ENCODE measurements at places on chromosomes 5 and 9. TPM values are rescaled to one million over a fixed set of nuclear protein-coding genes. Genes with fewer than 3 reads are reported as not detected.
A peak's percentile ranks its signal among the peaks of the same experiment; 100 is the strongest.

GRCh38 chr5:56094579-56095361, 100.0 kb upstream of the IL6ST start:
- no peak for DNase-seq

The NKD2 gene
- 13.4 TPM for total RNA-seq

The PCDHB2 gene
- total RNA-seq = 6.8 TPM

The KIF12 gene
- 3.8 TPM for total RNA-seq

DNA sequence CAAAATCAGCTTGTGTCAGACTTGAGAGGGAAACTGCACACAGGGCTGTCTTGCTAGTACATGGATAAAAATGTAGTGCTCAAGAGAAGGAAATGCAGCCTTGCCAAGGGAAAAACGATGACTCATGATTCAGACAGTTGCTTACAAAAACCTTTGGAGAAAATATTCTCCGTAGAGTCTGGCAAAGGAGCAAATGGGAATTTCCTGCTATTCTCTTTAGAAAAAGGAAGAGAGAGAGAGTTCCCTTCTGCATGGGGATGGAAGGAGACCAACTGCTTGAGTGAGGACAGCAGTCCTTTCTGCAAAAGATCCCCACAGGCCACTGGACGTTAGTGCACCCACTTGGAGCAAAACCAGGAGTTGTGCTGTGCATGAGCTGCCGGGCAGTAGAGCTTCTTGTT, 7.6 kb downstream of the IFNB1 start:
- no peak for DNase-seq

- DNase-seq = peak; percentile 54
Measured at GRCh38 chr5:172412724-172413286, 41.5 kb downstream of the SH3PXD2B start.

GRCh38 chr9:93952784-93953495, 2.2 kb downstream of the BARX1 start:
- DNase-seq = no peak

The MED22 gene
- total RNA-seq = 28.1 TPM

GRCh38 chr5:151905557-151905961, 19.1 kb downstream of the GLRA1 start:
- DNase-seq = no peak

The FOXD4L5 gene
- total RNA-seq = 2.3 TPM

GRCh38 chr5:16271851-16272250, 92.3 kb upstream of the MARCHF11 start:
- no peak for DNase-seq

DNA sequence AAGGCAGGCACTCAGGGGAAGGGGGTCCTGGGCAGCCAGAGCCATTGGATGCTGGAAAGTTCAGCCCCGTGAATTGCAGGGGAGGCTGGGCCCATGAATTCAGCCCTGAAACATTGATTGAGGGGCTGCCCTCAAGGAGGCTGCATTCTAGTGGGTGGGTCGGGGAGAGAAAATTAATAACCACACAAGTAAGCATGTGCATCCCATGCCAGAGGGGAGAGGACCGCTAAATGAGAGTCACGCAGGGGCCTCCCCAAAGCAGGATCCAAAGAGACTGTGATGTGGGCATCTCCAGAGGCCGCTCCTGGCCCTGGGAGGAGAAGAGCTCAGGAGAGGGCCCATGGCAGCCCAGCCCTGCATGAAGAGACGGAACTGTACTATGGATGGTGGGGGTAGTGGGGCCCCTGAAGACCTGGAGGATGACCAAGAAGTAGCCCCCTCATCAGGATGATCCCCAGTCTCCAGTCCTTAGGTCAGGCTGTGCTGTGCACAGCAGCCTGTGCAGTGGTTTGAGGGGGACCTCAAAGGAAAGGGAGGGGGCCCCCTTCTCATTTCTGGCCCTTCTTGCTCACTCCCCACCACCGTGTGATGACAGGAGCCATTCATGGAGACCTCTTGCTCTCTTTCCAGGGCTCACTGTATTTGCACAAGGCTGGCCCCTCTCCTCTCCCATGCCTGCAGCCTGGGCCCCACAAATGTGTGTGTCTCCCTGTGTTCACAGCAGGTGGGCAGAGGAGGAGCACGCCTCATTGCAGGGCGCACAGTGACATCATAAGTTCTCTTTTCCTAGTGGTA, 233.6 kb upstream of the IRX1 start:
- no peak for DNase-seq

DNA sequence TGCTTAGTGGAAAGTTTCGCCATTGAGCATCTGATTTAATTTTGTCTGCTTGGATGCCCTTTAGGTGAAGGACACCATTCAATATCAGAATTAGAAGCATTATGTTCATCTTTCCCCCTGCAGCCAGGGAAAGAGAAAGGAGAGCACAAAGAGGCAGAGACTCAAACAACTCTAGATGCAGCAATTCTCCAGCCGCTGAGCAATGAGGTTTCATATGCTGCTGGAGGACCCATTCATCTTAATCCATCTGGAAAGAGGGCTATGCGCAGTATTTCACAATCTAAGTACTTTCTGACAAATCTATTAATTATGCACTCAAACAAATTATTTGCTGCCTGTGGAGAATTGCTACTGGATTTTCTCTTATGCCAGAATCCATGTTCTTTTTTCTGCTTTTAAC, 527.0 kb upstream of the TUSC1 start:
- no peak for DNase-seq

The PCDHGA4 gene
- total RNA-seq = 7.9 TPM

DNA sequence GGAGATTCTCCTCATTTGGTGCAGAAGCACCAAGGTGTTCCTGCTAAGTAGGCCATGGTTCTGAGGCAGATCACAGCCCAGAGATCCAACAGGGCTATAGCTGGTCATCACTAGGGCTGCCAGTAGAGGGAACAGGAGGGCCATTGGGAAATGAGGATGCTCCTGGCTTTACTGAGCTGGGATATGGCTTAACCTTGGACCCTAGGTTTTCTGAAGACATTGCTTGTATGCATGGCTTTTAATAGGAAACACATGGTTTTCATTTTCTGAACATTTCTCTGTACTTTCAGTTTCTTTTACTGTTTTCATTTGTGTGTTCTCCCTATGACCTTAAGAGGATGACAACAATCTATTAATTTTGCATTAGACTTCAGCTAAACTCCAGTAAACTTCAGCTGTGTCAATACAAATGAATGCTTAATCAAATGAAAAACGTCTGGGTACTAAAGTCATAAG, at the start of gene IFNW1:
TSS of gene IFNW1 (minus strand) at position 406 of the 456 bp plus-strand sequence. CDS start at position 144, 262 bp downstream.
- DNase-seq = no peak

The DYNC2I2 gene
- 14.9 TPM for total RNA-seq

DNA sequence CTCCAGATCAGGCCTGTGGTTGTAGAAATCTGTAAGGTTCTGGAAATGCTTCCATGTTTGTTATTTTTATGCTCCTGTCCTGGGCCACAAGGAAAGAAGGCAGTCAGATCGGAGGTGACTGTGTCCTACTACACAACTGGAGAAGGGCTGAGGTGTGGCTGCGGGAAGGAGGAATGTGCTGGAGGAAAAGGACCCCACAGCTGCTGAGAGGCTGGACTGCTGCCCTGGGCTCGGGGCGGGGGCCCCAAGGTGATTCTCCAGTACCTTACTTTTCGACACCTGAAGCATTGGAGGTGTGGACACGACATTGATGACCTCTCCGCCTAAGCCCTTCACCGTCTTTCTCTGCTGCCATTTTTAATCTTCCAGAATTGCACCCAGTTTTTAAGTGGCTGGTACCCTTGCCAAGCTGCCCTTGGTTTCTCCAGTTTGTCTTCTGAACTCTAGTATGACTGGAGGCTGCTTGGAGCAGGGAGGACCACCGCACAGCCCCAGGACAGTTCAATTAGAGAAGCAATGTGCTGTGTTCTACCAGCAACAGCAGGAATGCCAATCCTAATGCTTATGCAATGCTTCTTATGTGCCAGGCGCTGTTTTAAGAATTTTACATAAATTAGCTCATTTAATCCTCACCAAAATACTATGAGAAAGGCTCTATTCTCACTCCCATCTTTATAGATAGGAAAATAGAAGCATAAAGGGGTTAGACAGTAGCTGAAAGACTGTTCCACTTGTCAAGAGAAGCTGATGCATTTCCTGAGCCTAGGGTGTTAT, 13.5 kb upstream of the ANKRD33B start:
- no peak for DNase-seq

- DNase-seq = no peak
Measured at GRCh38 chr5:125042261-125042890, 295.9 kb upstream of the ZNF608 start.

GRCh38 chr5:14156650-14157492, 13.7 kb downstream of the TRIO start:
- DNase-seq = no peak

The SLC25A2 gene
- total RNA-seq = 0.97 TPM

Measured in dorsolateral prefrontal cortex (tissue), 122 donors.